GM06990 (cell line): ENCODE measurements at places on chromosomes 1 and 21.

GRCh38 chr1:101081496-101082488, 56.2 kb upstream of the DPH5 start:
- peak; percentile 50 for DNase-seq

DNA sequence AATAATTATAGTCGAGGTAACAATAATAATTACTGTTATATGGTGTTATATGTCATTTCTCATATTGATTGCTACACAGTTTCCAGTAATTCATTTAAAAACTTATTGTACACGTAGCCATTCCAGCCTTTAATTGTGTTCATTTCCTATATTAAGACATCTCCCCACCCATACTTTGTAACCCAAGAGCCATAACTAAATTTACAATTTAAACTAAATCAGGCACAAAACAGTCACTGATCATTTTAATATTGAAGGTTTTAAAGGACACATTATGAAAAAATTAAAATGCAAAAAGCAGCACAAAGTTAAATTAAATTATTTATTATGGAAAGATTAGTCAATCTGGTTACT, 487.0 kb downstream of the DPYD start:
- no peak for DNase-seq

DNA sequence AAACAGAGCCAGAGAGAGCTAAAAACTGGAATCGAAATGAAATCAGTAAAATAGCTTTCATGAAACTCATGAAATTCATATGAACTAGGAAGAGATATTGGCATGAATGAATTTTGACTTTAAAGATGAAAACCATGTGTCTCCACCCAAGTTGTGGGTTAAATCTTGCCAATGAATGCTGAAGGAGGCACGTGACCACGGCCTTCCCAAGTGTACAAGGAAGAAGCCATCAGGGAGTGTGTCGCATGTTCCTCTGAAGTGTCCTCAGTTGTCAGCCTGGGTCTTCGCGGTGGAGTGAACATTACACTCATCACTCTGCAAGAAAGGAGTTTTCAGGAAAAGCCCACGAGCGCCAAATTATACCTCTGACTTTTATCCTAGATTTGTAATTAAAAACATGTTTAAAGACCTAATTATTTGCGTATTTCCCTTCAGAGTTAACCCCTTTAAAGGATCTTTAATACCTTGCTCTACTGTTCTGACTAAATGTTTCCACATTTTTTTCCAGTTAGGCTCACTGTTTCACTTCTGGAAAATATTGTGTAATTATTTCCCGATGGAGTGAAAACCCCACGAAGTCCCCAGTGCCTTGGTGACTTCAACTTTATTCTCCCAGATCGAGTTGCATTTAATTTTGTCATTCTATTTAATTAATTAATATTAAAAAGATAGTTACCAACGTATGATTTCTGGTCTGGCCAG, 118.3 kb downstream of the DHRS3 start:
- DNase-seq, result no peak

GRCh38 chr1:118563981-118564951, 379.2 kb upstream of the SPAG17 start:
- DNase-seq, result peak; percentile 3

DNA sequence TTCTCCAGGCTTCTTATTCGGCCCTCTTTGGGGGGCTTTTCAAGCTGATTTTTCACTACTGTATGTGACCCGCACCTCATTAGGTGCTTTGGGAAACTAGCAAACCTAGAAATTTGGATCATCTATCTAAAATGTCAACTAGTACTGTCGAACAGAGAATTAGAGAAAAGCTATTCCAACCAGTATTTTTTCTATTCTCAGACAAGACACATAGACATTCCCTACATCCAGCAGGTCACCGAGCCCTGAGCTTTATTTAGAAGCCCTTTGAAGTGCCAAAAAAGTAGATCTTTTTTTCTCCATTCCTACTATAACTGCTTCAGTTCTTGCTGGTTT, 310 bp upstream of the SSR2 start:
- no peak for DNase-seq

DNA sequence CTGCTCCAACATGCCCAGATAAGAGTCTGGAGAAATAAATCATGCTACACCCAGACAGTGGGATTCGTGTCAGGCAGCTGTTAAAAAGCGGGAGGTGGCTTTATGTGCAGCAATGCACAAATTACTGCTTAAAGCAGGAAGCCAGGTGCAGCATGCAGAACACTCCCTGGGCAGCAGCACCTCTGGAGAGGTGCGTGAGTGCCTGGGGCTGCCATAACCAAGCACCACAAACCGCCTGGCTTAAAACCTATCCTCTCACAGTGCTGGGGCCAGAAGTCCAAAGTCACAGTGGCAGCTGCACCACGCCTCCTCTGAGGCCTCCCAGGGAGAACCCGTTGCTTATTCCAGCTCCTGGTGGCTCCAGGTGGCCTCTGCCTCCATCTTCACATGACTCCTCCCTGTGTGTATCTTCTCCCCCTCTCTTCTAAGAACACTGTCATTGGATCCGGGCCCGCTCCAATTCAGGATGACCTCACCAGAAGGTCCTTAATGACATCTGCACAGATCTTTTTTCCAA, 115.6 kb downstream of the SIK1 start:
- no peak for DNase-seq

- no peak for DNase-seq
Observed at GRCh38 chr1:11980676-11980972, 380 bp downstream of the MFN2 start.

DNA sequence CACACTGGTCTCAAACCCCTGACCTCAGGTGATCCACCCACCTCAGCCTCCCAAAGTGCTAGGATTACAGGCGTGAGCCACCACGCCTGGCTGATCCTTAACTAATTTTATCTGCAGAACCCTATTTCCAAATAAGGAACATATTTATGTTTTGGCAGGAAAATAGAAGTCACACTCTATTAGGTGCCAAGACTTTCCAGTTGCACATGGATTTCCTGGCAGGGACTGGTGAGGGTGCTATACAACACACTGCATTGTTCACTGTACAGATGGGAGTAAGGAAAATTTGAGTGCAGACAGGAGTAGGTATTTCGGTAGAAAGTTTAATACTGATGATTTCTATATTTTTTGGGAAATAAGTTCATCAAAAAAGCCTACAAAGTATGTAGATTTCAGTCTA, 605.3 kb upstream of the B3GALT2 start:
- DNase-seq, result no peak

DNA sequence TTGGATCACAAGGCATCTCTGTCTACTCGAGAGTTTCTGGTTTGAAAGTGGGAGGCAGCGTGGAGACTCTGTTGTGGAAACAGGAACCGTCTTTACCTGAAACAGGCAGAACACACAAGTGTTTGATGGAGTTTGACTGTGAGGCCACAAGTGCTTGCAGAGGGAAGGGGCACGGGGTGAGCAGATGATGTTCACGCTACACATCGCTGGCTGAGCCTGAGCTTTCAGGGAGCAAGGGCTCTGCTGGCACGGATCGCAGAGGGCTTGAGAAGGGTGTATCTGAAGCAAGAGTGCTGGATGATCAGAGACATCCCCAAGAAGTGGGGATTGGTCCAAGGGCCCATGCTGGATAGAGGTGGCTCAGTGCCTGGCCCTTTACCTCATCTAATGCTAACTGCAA, 59.3 kb downstream of the IGSF21 start:
- no peak for DNase-seq

DNA sequence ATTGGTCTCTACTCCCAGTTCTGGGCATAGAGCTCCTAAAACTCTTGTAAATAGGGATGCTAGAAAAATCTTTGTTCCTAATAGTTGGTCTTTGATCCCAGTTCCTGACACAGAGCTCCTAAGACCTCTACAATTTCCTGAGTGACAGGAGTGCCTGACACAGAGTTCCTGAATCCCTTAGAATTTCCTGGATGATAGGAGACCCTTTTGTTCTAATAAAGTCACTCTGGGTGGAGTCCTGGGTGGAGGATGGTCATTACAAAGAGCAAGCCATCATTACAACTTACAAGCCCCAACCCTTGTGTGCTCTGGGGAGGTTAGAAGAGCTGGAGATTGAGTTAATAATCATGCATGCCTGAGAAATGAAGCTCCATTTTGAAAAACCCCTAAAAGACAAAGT, 58.4 kb downstream of the ZZZ3 start:
- no peak for DNase-seq

DNA sequence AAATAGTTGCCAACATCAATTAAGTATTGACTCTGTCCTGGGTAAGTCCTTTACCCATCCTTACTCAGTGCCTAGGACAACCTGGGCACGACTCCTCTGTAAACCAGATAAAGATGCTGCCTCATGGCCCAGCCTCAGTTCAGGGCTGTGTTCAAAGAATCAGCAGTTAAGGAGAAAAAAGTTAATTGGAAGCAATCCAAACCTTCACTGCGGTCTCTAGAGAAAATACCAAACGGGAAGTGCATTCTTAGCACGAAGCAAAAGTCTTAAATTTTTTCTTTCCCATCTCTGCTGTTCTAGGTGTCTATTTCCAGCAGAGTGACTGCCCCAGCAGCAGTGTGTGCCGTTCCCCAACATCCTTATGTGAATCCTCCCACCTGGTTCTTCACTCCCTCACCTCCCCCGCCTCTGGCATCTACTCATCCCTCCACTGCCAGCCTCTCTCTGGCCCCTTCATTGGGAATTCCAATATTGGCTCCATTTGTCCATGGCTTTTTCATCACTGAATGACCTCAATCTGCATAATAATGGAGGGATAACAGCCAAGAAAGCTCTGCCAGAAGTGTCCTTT, 23.2 kb downstream of the KANK4 start:
- DNase-seq, result no peak
